ENCODE measurements at places on chromosomes 16 and 17.

DNA sequence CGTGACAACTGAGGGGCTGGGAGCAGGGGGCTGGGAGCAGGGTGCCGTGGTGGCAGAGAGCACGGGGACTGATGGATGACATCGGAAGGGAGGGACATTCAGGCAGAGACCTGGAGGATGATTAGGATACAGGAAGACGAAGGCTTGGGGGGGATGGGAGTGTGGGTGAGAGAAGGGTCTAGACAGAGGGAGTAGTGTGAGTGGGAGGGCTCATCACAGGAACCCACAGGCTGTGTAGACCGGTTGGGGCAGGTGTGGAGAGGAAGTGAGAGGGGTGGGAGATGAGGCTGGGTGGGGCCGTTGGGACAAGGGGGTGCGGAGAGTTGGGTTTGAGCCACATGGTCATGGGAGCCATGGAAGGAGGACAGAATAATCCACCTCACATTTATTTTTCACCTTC lies 83.8 kb downstream of the RAP1GAP2 start:
- no peak for DNase-seq

DNA sequence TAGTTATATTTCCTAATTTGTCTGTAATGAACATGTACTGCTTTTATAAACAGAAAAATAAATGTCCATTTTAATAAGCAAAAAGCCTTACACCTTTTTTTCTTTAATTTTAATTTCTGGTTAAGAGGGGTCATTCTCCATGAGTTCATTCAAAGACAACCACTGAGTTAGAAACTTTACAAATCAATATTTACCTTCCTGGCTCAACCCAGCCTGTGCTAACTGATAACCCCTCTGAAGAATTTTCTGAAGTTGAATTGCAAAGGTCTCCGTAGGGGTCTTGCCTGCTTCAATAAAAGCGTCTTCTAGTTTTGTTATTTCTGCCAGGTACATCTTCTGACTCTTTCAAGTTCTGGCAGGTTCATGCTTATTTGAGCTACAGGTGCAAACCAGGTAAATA lies 440.4 kb upstream of the SALL1 start:
- no peak for DNase-seq

GRCh38 chr17:75816693-75817092 lies 27.5 kb downstream of the UNC13D start:
- DNase-seq, result no peak

DNA sequence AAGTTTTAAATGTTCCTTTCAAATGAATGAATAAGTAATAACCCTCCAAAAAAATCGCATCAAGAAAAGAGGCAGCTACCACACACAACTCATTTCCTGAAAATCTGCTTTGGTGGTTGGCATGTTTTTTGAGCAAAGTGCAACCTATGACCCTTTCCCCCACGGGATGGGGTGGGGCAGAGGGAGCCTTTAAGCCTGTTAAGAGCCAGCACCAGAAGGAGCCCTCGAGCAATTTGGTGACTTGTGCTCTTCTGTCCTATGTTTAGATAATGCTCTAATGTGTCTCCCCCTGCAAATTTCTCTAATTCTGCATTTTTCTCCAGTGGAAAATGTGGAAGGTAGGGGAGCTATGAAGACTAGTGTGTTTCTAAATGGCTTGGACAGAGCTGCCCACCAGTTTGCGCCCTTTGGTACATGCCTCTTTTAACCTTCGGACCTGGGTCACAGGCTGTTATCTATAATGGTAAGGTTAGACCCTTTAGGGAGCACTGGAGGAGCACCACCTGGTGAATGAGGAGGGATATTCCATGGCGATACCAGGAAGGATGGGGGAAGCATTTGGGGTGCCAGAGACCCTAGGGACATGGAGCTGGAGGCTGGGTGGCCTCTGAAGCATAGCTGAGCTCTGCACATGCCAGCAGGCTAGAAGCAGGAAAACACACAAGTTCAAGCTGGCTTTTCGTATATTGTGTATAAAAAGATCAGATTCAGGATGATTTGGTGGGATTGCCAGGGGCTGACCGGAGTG lies 1.6 kb downstream of the PYCARD start:
- DNase-seq, result no peak

GRCh38 chr17:5583426-5584382 lies 605 bp downstream of the NLRP1 start:
- no peak for DNase-seq

- DNase-seq, result no peak
Observed at GRCh38 chr16:1471569-1472194, 3.1 kb downstream of the CLCN7 start.

DNA sequence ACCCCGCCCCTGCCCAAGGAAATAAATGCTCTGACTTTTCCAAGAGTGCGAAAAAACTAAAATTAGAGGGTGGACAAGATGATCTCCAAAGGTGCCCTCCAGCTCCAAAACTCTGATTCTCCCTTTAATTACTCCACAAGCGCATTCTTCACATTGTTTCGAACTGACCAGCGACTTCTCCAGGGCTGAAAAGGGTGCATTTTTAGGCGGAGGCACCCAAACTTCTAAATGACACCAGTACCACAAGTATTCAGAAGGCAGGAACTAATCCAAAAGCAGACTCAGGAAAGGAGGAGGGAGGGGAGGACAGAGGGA lies 750 bp downstream of the ZFHX3 start:
- DNase-seq, result no peak

GRCh38 chr16:31225193-31225592 lies 8.3 kb upstream of the PYDC1 start:
- DNase-seq, result no peak

DNA sequence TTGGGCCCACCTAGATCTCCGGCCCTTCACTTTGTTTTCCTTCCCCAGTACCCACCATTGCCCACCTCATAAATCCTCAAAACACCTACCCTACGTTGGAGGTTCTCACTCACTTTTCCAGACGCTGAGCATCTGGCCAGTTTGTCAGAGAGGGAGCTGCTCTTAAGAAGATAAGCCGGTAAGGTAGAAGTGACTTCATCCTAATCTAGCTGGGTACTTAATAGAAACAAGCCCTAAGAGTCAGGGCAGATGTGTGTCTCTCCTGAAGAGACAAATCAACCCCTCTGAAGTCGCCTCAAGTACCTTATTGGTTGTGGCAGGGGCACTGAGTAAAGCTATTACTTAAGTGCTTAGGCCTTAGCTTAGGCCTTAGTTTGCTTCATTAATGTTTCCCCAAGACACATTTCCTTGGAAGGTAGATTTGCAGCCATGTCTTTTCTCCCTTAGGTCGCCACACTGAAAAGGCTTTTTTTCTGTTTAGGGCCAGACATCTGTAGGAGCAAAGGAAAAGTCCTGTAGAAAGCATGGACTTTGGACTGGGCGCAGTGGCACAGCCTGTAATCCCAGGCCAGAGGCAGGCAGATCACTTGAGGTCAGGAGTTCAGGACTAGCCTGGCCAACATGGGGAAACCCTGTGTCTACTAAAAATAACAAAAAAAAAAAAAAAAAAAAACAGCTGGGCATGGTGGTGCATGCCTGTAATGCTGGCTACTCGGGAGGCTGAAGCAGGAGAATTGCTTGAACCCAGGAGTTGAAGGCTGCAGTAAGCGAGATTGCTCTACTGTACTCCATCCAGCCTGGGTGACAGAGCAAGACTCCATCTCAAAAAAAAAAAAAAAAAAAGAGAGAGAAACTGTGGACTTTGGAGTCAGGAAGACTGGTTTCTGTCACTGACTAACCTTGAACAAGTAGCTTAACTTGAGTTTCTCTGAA lies 1.0 kb downstream of the TACO1 start:
- no peak for DNase-seq

DNA sequence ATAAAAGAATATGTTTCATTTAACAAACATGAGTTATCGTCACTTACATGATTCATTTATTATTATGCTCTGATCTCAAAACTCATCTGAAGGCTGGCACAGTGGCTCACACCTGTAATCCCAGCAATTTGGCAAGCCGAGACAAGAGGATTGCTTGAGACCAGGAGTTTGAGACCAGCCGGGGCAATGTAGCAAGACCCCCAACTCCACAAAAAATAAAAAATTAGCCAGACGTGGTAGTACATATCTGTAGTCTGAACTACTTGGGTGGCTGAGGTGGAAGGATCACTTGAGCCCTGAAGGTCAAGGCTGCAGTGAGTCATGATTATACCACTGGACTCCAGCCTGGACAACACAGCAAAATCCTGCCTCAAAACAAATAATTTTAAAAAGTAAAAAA lies 16.0 kb downstream of the APPBP2 start:
- DNase-seq, result no peak

- DNase-seq, result no peak
Observed at GRCh38 chr17:76911299-76912017, 43.3 kb downstream of the MGAT5B start.

- no peak for DNase-seq
Observed at GRCh38 chr17:76173474-76173873, 32.4 kb upstream of the FOXJ1 start.

GRCh38 chr16:58937661-58938060 lies 203.5 kb upstream of the GOT2 start:
- no peak for DNase-seq

DNA sequence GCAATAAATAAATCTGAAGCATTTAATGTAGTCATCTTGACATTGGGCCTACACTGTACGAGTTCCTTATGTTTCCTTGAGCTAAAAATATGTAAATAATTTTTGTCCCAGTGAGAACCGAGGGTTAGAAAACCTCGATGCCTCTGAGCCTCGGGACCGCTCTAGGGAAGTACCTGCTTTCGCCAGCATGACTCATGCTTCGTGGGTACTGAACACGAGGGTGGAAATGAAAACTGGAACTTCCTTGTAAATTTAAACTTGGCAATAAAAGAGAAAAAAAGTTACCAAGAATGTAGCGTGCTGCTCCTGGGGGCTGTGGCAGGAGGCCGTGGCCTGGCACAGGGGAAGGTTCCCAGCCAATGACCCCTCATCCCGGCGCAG lies 74.1 kb downstream of the SOCS1 start:
- no peak for DNase-seq

DNA sequence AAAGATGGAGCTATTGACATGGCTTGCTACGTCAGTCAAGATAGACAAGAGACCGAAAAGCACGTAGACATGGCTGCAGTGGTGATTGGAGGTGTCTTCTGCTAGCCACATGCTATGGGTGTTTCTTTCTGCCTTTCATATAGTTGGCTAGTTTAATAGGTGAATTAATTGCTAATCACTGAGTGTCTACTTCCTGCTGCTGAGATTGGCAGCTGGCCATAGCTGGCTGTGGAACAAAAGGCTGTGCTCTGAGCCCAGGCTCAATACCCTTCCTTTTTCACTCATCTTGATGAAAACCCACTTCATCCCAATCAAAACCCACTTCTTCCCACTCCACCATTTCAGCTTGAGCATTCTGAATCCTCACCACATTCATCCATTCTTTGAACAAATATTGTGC lies 221.4 kb upstream of the MAF start:
- no peak for DNase-seq

DNA sequence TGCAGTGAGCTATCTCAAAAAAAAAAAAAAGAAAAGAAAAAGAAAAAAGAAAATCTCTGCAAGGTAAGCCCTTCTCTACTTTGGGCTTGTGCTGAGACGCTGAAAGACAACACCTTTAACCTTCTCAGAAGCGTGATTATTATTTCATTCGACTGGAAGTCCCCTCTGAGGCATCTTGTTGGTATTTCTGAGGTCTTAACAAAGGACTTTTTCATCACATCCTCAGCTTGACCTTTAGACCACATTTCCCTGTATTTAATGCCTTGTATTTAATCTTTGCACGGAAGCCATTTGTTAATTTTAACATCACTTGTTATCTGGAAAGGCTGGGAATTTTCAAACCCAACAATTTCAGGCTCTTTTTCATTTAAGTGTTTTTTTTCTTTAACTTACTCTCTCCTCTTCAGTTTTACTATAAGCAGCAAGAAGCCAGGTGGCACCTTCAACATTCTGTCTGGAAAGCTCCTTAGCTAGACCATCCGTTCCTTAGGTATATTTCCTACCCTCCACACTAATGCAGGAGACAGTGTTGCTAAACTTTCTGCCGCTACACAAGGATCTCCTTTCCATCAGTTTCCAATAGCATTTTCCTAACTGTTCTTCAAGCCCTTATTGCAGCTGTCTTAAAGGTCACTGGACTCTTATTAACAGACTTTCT lies 10.3 kb downstream of the KCTD13 start:
- DNase-seq, result no peak

DNA sequence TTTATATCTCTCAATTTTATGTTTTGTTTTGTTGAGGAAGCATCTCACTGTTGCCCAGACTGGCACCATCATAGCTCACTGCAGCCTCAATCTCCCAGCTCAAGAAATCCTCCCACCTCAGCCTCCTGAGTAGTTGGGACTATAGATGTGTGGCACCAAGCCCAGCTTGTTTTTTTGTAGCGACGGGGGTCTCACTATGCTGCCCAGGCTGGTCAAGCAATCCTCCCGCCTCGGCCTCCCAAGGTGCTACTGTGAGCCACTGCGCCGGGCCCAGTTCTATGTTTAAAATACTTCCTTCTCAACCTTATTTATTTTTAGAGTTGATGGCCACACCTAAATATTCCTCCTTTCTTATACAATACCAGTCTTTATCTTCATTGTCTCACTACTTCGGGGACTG lies 1.9 kb upstream of the NFE2L1 start:
- DNase-seq, result no peak

DNA sequence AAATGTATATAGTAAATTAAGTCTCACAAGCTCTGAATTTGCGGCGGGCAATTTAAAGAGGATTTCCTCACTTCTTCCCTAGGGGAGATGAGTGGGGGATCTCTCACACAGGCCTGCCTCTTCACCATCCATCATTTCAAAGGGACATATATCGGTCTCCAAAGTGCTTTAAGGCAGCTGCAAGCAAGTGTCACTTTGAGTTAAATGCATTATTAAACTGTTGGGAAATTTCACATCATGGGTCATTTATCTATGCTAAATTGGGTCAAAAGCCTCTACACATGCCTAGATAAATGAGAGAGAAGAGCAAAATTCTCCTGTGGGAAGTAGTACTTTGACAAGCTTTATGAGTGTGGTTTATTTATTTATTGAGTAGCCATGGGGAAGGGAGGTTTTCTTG lies 1106.1 kb upstream of the GOT2 start:
- no peak for DNase-seq

GRCh38 chr17:6078458-6078871 lies 8.3 kb downstream of the WSCD1 start:
- DNase-seq, result no peak

- no peak for DNase-seq
Observed at GRCh38 chr16:1527836-1528811, 5.3 kb upstream of the TMEM204 start.

GRCh38 chr16:88780142-88781062 lies 4.6 kb downstream of the PIEZO1 start:
- DNase-seq, result no peak

- no peak for DNase-seq
Observed at GRCh38 chr17:75345514-75346167, 56.4 kb upstream of the SLC25A19 start.

GRCh38 chr16:15571557-15571956 lies 71.4 kb downstream of the MARF1 start:
- no peak for DNase-seq

- no peak for DNase-seq
Observed at GRCh38 chr16:27902551-27902950, 161.0 kb downstream of the GSG1L start.

DNA sequence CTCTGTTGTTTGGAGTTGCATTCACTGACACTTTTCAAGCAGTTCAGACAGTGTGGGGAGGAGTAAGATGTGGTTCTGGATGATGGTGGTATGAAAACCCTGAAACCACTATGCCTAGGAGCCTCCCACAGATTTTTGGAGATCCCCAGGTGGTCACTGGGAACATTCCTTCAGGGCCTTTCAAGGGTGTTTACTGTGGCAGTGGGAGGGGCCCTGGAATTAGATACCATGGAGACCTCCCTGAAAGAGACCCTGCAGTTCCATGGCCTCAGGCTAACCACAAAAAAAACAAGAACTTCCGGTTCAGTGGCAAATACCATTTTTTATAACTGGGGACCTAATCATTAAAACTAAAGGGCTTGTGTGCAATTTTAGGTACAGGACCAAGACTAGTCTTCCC lies 79.9 kb downstream of the TMEM100 start:
- no peak for DNase-seq

Data from NCI-H2081 treated with DMSO at 0.1 percent for 48 hours (cell line).